Naive thymus-derived CD8-positive, alpha-beta T cell (primary cell): ENCODE measurements at places on chromosomes 5 and 9.
A peak's percentile ranks its signal among the peaks of the same experiment; 100 is the strongest.

- H3K36me3 ChIP-seq = no peaks in the 10 kb centered on the region
- H3K4me1 ChIP-seq = peaks cover 42% of the 10 kb centered on the region
- no peaks in the 10 kb centered on the region for H3K27me3 ChIP-seq
- peak overlapping the region; percentile 85 for H3K4me3 ChIP-seq
- DNase-seq = no peak
- H3K27ac ChIP-seq = peak overlapping the region; percentile 87
These were observed 2.1 kb downstream of the ECPAS start for GRCh38 chr9:111481885-111482636.

- no peak overlapping the region for H3K4me3 ChIP-seq
- no peaks in the 10 kb centered on the region for H3K36me3 ChIP-seq
- no peak for DNase-seq
- H3K27me3 ChIP-seq = no peaks in the 10 kb centered on the region
- H3K27ac ChIP-seq = no peak overlapping the region
These were observed 19.9 kb upstream of the PLPP1 start for GRCh38 chr5:55554585-55555202.

DNA sequence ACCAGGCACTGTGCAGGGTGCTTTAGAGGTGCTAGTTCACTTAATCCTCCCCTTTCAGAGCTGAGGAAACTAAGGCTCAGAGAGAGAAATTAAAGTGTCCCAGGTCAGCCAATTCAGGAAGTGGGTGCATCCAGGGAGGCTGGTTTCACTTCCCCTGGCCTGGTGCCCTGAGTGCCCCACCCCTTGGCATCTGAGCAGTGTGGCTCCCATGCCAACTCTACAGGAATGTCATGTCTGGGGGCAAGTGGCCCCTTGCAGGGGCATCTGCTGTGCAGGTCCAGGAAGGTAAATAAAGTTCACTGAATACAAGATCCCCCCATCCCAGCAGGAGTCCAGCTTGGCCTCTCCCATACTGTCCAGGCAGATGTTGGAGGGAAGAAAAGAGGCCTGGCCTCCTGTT lies 4.4 kb upstream of the N4BP3 start:
- peaks cover 5% of the 10 kb centered on the region for H3K27me3 ChIP-seq
- no peak for DNase-seq
- H3K4me3 ChIP-seq = no peak overlapping the region
- H3K27ac ChIP-seq = no peak overlapping the region
- no peaks in the 10 kb centered on the region for H3K36me3 ChIP-seq

DNA sequence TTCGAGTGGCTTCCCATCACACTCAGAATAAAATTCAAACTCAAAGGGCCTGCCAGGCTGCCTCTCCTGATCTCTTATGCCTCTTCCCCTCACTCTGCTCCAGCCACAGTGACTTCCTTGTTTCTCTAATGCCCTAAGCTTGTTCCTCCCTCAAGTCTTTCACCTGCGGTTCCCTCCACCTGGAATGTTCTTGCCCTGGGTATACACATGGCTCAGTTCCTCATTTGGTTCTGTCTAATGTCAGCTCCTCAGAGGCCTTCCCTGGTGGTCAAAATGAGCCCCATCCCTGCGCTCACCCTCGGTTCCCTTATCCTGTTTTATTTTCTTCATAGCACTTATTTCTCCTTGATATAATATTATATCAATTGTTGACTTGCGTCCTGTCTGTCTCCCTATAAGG lies 12.7 kb upstream of the CYSTM1 start:
- H3K4me3 ChIP-seq = no peak overlapping the region
- no peak overlapping the region for H3K27ac ChIP-seq
- peaks cover 2% of the 10 kb centered on the region for H3K4me1 ChIP-seq
- peaks cover 4% of the 10 kb centered on the region for H3K36me3 ChIP-seq

- no peak for DNase-seq
- H3K36me3 ChIP-seq = no peaks in the 10 kb centered on the region
- no peak overlapping the region for H3K4me3 ChIP-seq
- peaks cover 3% of the 10 kb centered on the region for H3K27me3 ChIP-seq
- no peaks in the 10 kb centered on the region for H3K4me1 ChIP-seq
These were observed 25.8 kb upstream of the ATP6V1G1 start for GRCh38 chr9:114561771-114562170.

GRCh38 chr9:134592018-134592818 lies 49.4 kb upstream of the COL5A1 start:
- DNase-seq = no peak
- no peak overlapping the region for H3K27ac ChIP-seq
- H3K36me3 ChIP-seq = no peaks in the 10 kb centered on the region
- H3K4me3 ChIP-seq = no peak overlapping the region
- peaks cover 2% of the 10 kb centered on the region for H3K27me3 ChIP-seq
- H3K4me1 ChIP-seq = peaks cover 2% of the 10 kb centered on the region

DNA sequence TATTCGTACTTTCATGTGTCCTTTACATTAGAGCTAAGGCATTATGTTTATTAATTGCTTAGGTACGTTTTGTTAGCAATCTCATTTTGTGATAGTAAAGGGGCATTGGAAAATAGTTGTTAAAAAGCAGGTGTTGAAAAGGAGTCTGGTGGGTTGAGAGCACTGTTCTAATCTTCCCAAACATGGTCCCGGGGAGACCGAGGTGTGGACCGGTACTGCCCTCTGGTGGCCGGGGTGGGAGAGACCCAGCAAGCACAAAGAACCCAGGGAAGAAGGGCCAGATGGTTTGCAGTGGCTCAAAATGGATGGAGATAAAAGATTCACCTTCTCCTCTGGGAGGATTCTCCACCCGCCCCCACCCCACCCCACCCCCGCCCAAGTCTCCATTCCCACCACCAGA lies 26.1 kb downstream of the IDNK start:
- H3K27ac ChIP-seq = peak overlapping the region; percentile 76
- peak; percentile 70 for DNase-seq
- H3K27me3 ChIP-seq = no peaks in the 10 kb centered on the region

DNA sequence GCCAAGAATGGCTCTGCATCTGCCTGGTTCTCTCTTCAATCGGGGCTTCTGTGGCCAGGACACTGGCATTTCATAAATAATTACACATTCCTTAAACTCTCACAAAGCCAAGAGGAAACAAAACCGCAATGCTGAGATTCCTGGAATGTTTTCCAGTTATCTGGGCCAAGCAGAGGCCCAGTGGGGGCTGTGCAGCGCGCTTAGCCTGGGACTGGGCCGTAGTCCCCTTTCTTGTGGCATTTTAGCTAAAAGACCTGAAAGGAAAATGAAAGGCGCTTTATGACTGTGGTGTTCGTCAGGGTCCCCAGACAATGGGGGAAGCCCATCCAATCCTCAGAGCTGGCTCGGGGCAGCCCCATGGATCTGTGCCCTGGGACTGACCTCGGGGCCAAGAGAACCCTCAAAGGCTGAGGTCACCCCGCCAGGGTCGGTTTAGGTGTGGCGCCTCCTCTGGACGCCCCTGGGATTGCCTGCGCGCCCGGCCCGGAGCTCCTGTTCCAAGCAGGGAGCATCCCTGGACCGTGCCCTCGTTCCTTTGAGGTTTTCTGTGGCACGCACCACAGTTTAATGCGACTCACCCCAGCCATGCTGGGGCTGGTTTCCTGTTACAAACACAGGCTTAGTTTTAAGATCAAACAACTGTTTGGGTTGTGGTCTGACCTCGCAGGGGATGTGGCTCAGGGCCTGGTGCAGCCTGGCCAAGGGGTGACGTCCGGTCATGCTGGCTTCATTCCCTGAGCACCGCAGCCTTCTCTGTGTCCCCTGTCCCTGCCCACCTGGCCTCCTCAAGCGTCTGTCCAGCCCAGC lies 51.5 kb upstream of the NKD2 start:
- no peaks in the 10 kb centered on the region for H3K36me3 ChIP-seq
- no peak overlapping the region for H3K27ac ChIP-seq
- H3K4me1 ChIP-seq = peaks cover 16% of the 10 kb centered on the region

GRCh38 chr5:43833961-43834360 lies 231.0 kb downstream of the NNT start:
- no peaks in the 10 kb centered on the region for H3K4me1 ChIP-seq
- H3K27ac ChIP-seq = no peak overlapping the region
- peaks cover 14% of the 10 kb centered on the region for H3K27me3 ChIP-seq
